ENCODE measurements at places on chromosomes 5 and 9.

DNA sequence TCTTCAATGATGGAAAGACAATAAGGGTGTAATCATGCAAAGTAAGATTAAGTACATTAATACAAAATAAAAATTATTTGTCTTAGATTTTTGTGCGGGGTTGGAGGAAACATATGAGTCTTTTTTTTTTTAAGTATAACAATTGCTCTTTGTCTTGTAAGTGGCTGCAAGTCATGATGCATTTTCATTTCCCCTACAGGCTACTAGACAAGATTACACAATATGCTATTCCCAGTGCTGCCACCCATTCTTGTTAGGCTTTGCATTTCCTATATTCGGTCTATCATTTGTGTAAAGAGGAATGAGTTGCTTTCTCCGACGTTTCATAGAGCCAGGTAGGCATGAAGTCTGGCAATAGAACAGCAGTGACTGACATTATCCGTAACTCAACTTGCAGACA is 294.2 kb upstream of the CYLC2 start:
- DNase-seq = no peak

DNA sequence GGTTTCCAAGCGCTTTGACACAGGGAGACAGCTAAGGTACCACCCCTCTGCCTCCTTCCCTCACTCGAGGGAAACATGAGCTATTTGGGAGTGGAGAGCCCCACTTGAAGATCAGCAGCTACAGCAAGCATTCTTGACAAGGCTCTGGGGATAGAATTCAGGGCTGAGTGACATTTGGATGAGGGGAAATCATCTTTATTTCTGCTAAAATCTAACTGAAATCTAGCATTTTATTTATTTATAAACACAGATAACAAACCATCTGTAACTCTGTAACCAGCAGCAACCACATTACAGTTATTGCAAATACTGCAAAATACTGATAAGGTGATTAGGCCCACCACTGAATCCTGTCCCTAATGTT is 22.4 kb downstream of the RNF130 start:
- DNase-seq = no peak

DNA sequence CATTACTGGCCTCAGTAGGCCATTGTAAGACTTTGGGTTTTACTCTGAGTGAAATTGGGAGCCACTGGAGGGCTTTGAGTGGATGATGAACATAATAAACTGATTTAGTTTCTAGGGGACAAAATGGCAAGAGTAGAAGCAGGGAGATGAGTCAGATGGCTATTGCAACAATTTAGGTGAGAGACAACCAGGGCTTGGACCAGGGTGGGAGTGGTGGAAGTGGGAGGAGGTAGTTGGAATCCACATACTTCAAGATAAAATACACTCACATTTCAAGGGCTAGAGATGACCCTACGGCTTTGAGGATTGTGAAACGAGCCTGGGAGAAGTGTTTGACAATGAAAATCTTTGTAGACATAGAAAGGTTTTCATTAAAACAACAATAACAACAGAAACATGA is 136.3 kb downstream of the ACTBL2 start:
- DNase-seq = no peak

- DNase-seq = no peak
Observed at GRCh38 chr5:98275980-98276379, 497.5 kb upstream of the RGMB start.

DNA sequence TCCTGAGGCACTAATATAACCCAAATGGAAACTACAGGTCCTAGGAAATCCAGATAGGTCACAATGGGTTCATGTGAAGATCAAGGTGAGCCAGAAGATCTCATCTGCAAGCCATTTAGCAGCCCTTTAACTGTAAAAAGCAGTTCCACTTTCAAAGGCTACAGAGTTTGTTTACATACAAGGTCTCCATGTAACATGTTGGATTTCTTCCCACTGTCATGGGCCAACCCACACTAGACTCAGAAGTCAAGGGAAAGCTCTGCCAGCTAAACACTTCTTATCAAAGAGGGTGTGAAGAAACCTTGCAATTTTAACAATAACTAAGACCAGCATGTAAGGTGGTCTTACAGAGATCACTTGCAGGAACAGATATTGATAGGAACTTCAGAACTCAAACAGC is 3.8 kb upstream of the CTNNAL1 start:
- no peak for DNase-seq

DNA sequence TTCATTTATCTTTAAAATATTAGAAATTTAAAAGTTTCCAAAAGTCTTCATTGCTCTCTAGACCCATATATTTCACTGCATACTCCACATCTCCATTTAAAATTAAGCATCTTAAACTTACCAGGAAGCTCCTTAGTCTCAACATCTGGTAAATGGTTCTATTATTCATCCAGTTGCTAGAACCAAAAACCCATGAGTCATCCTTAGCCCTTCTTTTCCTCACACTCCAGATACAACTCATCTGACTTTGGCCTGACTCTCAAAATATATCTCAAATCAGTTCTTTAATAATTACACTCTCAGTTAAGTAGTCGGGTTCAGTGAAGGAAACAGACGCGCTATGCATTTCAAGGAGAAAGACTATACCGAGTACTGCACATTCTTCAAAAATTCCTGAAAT is 110.2 kb upstream of the COX7C start:
- no peak for DNase-seq

DNA sequence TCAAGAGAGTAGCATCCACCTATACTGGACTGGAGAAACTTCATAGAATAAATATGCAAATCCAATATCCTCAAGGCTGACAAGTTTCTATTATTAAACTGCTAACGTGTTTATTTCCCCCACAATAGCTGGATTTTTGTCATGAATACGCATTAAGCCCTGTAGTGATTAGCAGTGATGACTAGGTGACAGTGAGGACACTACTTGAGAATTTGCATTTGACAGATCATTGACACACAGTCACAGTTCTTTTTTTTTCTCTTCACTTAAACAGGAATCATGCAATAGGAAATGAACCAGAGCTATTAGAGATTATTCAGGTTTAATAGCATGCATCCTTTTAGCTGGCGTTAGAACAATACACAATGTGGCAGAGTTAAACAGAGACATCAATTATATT is 35.3 kb downstream of the MPDZ start:
- DNase-seq = no peak

GRCh38 chr5:96896276-96896675 is 20.0 kb downstream of the ERAP2 start:
- DNase-seq = no peak

- DNase-seq = no peak
Observed at GRCh38 chr9:89225991-89226471, 47.4 kb upstream of the SHC3 start.

GRCh38 chr9:1532171-1532570 is 482.0 kb downstream of the DMRT2 start:
- no peak for DNase-seq

- DNase-seq = no peak
Observed at GRCh38 chr5:140238756-140239155, 63.8 kb downstream of the CYSTM1 start.

- no peak for DNase-seq
Observed at GRCh38 chr5:151063142-151063989, 17.5 kb downstream of the TNIP1 start.

GRCh38 chr9:128629852-128630545 is 26.6 kb downstream of the DYNC2I2 start:
- DNase-seq = no peak

GRCh38 chr5:147567917-147568598 is 58.2 kb upstream of the DPYSL3 start:
- no peak for DNase-seq

GRCh38 chr9:134295746-134296250 is 30.5 kb upstream of the RXRA start:
- no peak for DNase-seq

DNA sequence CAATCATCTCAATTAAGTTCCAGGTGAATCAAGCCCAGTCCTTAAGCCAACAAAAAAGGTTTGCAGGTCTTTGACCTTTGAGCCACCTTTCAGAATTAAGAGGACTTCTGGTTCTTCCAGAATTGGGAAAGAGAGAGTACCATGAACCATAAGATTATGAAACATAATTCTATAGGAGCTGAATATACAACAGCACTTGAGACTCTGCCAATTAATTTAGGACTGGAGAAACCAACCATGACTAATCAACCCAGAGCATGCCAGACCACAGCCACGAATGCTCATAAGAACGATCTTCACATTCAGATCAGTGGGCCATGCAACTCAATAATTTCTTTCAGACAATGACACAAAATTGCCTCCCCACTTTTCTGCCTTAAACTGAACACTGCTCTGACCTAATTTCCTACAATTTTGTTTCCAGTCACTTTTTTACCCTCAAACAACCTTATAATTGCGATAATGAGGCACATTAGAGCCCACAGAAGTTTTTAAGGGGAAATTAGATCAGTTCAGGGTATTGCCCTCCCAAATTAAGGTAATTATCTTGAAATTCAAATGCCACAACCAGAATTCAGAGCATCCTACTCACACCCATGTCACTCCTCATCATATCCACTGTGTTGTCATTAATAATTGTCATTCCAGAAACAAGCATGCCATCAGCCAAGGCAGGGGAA is 213.4 kb downstream of the ATPSCKMT start:
- DNase-seq = no peak

DNA sequence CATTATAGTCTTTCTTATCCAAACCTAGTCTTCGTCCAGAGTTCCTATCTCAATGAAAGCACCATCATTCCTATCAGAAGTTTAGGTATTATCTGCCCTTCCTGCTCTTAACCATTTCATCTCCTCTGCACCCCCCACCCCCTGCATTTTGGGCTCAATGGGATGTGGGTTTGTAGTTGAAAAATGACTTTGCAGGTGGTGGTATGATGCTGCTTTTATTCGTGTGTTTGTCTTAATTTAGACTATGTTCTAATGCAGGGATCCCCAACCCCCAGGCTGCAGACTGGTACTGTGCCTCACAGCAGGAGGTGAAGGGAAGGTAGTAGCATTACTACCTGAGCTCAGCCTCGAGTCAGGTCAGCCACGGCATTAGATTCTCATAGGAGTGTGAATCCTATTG is 49.4 kb upstream of the ZNF608 start:
- DNase-seq = no peak

DNA sequence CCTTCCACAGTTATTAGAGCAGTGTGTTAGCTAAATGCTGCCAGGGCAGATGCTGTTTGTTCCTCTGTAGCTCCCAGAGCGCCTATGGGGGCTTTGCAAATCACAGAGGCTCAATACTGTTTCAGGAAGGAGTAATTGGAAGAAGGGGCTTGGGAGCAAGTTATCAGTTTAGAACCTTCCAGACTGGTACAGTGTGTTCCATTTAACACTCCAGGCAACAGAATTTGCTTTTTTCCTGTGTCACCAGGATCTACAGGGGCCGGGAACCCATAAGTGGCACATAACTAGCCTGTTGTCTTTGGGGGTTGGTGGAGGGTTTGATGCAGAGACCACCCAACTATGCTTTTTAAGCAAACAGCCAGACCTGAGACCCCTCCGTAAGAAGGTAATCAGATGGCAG is 307.3 kb upstream of the KCNN2 start:
- DNase-seq = no peak

DNA sequence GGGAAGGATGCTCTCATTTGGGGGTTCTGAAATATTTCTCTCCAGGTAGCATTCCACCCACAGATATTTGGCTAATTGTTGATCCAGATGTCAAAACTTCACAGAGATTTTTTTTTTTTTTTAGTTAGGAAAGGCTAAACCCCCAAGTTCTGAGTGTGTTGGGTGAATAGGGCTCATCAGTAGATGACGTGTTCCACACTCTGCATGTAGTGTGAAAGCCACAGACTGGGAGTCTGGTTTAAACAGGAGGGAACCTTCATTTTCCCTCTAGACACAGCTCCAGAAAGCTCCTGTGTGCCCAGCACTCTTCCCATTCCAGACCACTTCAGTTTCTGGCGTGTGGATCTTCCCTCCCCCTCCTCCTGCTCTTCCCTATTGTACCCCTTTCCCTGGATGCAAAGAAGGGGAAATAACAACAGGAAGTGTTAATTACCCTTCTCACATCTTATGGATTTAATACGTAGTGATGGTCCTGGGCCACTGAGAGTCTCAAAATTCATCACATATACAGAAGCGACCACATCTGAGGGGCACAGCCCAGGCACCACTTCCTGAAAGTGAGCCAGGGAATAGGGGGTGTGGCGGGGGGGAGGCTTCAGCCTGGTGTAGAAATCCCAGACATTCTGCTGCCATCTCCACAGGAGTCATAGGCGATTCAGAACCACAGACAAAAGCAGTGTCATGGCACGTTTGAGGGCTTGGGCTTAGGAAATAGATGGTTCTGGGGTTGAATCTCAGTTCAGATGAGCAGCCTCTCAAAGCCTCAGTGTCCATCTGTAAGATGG is 65.1 kb downstream of the DAP start:
- DNase-seq = no peak

DNA sequence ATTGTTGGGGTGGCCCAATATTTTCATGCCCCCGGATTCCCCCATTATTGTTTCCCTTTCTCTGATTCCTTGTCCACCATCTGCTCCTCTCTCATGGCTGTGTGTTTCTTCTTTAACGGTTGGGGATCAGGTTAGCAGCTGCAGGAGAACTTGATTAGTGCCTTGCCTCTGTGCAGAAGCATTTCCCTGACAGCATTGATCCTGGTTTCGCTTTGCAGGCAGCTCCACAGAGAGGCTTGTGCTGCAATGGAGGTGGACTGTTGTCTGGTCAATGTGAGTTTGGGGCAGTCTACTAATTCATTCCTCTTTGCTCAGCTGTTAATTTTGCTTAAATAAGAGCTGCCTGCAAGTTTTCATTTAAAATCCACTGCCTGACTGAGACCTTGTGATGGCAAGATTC is 32.5 kb upstream of the SSBP2 start:
- no peak for DNase-seq

- DNase-seq = no peak
Observed at GRCh38 chr5:154770111-154770510, 14.9 kb downstream of the LARP1 start.

DNA sequence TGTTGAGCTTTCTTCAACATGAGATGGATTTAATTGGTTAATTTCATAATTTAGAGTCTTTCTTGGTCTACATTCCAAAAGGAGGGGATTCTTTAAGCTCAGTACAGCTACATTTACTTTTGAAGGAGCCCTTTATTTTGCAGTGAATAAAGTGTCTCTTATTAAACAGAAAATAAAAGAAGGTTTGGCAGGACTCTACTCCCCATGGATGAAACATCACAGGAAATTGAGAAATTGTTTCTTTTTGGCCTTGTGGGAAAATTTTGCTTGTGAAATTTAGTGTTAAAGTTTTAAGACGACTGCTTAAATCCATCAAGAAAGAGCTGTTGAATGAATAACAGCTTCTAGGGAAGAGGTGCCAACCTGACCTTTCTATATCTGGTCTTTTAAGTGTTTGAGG is 187.7 kb downstream of the NTRK2 start:
- DNase-seq = no peak

DNA sequence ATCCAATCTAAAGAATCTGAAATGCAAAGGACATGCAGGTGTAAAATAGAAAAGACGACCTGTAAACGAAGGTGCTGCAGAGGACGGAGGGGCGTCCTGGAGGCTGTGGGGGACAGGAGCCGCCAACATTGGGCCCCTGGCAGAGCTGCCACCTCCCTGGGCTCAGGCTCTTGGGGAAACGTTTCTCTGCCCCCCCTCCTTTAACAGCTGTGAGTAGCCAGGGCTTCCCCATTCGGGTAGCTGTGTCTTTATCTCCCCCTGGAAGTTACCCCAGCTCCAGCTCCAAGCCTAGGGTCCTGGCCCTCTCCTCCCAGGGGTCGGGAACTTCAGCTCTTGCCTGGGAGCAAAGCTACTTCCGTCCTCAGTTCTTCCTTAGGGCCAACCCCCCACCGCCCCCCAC is 51.5 kb downstream of the PSD2 start:
- DNase-seq = no peak
